ENCODE measurements at places on chromosomes 1 and 21.

GRCh38 chr1:145978854-145979745, 14.6 kb downstream of the POLR3GL start:
- DNase-seq: peak; percentile 61

- no peak for DNase-seq
These were observed 4.9 kb upstream of the SH3D21 start for GRCh38 chr1:36301220-36301619.

GRCh38 chr1:219323426-219323825, 149.7 kb downstream of the LYPLAL1 start:
- no peak for DNase-seq

- DNase-seq: no peak
These were observed 345.4 kb upstream of the NCAM2 start for GRCh38 chr21:20652846-20653245.

GRCh38 chr1:44012404-44012803, 18.9 kb downstream of the SLC6A9 start:
- no peak for DNase-seq

- no peak for DNase-seq
These were observed 52.8 kb upstream of the STUM start for GRCh38 chr1:226495716-226496115.

Measured in stimulated activated CD4-positive, alpha-beta T cell treated with anti-CD3 and anti-CD28 coated beads, TNF-alpha, amount 100 ng/mL, for 4 hours (primary cell).